Uterus (tissue), 4 donors: ENCODE measurements at places on chromosomes 5 and 9. TPM values are rescaled to one million over a fixed set of nuclear protein-coding genes. Genes with fewer than 3 reads are reported as not detected.

The NMUR2 gene
- not detected for total RNA-seq

The PCDHGC3 gene
- total RNA-seq, result 25.9 TPM

The FASTKD3 gene
- total RNA-seq, result 10.0 TPM

The SLC34A3 gene
- total RNA-seq, result not detected

The SLC45A2 gene
- total RNA-seq, result not detected

The CTXN3 gene
- not detected for total RNA-seq

The NFIB gene
- 124 TPM for total RNA-seq

The BHMT2 gene
- not detected for total RNA-seq

The STPG3 gene
- total RNA-seq, result not detected

The BTNL9 gene
- total RNA-seq, result 9.0 TPM

The QSOX2 gene
- 7.9 TPM for total RNA-seq

The FREM1 gene
- 17.1 TPM for total RNA-seq

The PDE4D gene
- total RNA-seq, result 56.6 TPM

The ARPC5L gene
- total RNA-seq, result 2.6 TPM

The ANKRD18B gene
- total RNA-seq, result 0.28 TPM

The EMB gene
- total RNA-seq, result 0.51 TPM

The SLC34A1 gene
- not detected for total RNA-seq

The BTNL8 gene
- not detected for total RNA-seq

The IER5L gene
- 31.0 TPM for total RNA-seq

The FGF10 gene
- 10.9 TPM for total RNA-seq

The GRM6 gene
- total RNA-seq, result not detected

The NEUROG1 gene
- not detected for total RNA-seq

The FAM169A gene
- 6.5 TPM for total RNA-seq

The MRPL22 gene
- 39.2 TPM for total RNA-seq

The ERAP2 gene
- 13.8 TPM for total RNA-seq

The HRH2 gene
- 4.1 TPM for total RNA-seq

The DND1 gene
- total RNA-seq, result 1.2 TPM

The CMYA5 gene
- total RNA-seq, result 34.3 TPM

The ANKRD34B gene
- not detected for total RNA-seq

The CDX1 gene
- 0.41 TPM for total RNA-seq

The ZDHHC11B gene
- total RNA-seq, result 2.4 TPM

The ZFP37 gene
- total RNA-seq, result 6.6 TPM

The GRXCR2 gene
- total RNA-seq, result not detected

The TTF1 gene
- 16.5 TPM for total RNA-seq

The SLC46A2 gene
- total RNA-seq, result not detected

The BARX1 gene
- not detected for total RNA-seq

The ARID3C gene
- not detected for total RNA-seq

The SHROOM1 gene
- total RNA-seq, result 5.0 TPM

The OTP gene
- total RNA-seq, result not detected

The PFN3 gene
- total RNA-seq, result not detected

The CYFIP2 gene
- total RNA-seq, result 12.4 TPM

The TMC1 gene
- 0.90 TPM for total RNA-seq

The PCDHGA7 gene
- 10.5 TPM for total RNA-seq

The EGFL7 gene
- 179 TPM for total RNA-seq

The EFNA5 gene
- total RNA-seq, result 1.9 TPM

The HMGCS1 gene
- total RNA-seq, result 113 TPM

The CHSY3 gene
- total RNA-seq, result 0.77 TPM
